ENCODE measurements at places on chromosomes 2 and 18.
A peak's percentile ranks its signal among the peaks of the same experiment; 100 is the strongest.

GRCh38 chr2:38978908-38979307 lies 89.2 kb downstream of the ARHGEF33 start:
- DNase-seq: no peak

- no peak for DNase-seq
Observed at GRCh38 chr2:171253900-171254650, 93.4 kb upstream of the TLK1 start.

GRCh38 chr18:42418121-42418520 lies 463.1 kb downstream of the PIK3C3 start:
- no peak for DNase-seq

DNA sequence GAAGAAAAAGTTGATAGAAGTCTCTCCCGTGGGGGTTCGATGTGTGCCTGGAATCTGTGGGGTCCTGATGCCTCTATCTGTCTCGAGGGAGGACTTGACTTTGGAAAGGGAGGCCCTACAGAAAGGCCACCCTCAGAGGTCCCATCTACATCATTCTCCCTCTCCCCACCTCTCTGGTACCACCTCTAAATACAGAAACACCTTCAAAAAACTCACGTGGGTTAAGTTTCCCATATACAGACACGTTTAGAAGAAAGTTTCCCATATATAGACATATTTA lies 5.3 kb upstream of the TMEM37 start:
- no peak for DNase-seq

GRCh38 chr2:223056701-223057418 lies 4.9 kb downstream of the KCNE4 start:
- DNase-seq: peak; percentile 68

- DNase-seq: no peak
Observed at GRCh38 chr18:6497543-6497942, 82.8 kb upstream of the L3MBTL4 start.
